Activated CD8-positive, alpha-beta T cell treated with anti-CD3 and anti-CD28 coated beads, Interleukin-2, amount 10 ng/mL, durations not matched to agents 7 days and 5 days (primary cell): ENCODE measurements at places on chromosomes 16 and 17.
A peak's percentile ranks its signal among the peaks of the same experiment; 100 is the strongest.

DNA sequence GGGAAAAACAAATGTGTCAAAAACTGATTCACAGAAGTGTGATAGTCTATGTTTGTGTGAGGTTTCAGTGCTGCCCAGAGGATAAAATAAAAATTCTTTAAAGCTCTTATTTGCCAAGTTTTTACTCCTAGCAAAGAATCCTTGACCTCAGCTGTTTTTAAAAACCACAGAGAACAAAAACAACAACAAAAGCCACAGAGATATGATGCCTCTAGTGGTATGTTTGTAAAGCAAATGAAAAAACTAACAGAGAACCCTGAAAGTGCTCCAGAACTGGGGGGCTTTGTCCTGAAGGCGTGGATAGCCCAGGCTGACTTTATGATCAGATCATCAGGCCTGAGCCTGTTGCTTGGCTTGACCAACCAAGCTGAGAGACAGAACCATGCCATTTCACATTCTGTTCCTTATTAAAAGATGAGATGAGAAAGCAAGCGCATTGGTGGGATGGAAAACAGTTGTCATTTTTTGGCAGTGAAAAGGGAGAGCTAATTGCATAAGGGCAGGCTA, 411.0 kb downstream of the CPPED1 start:
- no peaks in the 10 kb centered on the region for H3K27me3 ChIP-seq
- H3K36me3 ChIP-seq = no peaks in the 10 kb centered on the region
- H3K27ac ChIP-seq = no peak overlapping the region
- no peak for DNase-seq
- no peak overlapping the region for H3K4me3 ChIP-seq

DNA sequence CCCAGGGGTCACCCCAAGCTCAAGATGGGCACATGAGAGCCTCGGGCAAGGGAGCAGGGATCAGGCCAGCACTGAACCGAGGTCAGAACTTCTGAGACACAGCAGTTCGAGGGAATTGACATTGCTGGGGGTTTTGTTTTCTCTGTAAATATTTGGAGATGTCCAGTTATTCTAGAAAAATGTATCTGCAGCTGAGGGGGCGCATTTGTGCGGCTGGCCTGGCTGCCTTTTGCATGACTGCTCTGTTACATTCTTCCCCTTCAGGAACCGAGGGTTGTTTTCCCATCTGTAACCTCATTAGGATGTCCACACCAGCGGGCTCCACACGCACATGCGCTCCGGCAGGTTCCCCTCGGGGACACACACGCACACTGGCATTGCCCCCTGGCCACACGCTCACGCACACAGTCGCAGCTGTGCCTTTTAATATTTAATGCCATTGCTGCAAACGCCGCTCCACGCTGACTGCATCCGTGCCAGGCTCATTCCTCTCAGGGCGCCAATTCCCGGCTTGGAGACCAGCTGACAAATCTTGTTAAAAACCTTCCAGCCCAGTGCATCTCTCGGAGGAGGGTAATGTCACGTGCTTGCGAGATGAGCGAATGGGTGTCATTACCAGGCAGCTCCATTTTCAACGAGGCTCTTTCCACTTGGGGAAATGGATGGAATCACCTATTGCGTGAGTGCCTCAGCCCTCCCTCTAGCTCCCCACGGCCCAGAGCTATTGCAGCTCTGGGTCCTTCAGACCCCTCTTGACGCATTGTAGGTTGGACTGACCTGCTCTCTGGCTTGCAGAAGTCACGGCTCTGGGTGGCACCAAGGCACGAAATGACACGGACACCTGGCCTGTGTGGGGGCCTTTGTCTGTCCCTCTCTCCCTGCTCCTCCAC, 13.1 kb downstream of the CCR7 start:
- no peaks in the 10 kb centered on the region for H3K27me3 ChIP-seq
- peaks cover 78% of the 10 kb centered on the region for H3K36me3 ChIP-seq
- no peak overlapping the region for H3K4me3 ChIP-seq
- H3K27ac ChIP-seq = peak overlapping the region; percentile 93
- peaks cover 100% of the 10 kb centered on the region for H3K4me1 ChIP-seq
- DNase-seq = peak; percentile 24

- H3K27ac ChIP-seq = no peak overlapping the region
- DNase-seq = no peak
- H3K36me3 ChIP-seq = peaks cover 36% of the 10 kb centered on the region
- no peaks in the 10 kb centered on the region for H3K4me1 ChIP-seq
Observed at GRCh38 chr17:62592341-62593099, 35.0 kb upstream of the MRC2 start.

DNA sequence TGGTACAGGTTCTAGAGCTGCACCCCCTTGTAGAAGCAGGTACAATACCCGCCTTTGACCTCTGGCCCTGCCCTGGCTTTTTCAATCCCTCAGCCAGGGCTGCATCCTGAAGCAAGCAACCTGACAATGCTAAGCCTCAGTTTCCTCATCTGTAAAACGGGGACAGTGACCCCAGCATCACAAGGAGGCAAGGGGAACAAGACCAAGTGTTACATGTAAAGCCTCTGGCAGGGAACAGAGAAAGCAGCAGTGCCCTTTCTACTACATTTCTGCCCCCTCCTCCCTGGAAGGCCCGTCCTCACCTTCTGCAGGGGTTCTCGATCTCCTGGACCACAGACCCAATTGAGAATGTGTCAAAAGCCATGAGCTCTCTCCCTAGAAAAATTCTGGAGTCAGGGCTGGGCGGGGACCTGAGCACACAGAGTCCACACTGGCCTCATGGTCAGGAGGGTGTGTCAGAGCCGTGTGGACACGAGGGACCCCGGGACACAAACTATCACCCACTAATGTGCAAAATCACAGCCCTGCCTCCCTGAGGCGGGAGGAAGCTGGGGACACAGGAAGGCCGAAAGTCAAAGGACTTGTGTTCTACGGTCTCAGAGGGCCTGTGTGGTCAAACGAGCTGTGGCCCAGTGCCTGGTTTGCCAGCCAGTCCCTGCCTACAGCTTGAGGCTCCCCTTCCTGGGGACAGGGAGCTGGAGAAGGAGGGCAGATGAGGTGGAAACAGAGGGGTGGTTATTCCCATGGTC, 27.5 kb downstream of the LRRC75A start:
- peaks cover 4% of the 10 kb centered on the region for H3K4me1 ChIP-seq
- no peak for DNase-seq
- H3K27me3 ChIP-seq = no peaks in the 10 kb centered on the region
- no peak overlapping the region for H3K27ac ChIP-seq
- H3K4me3 ChIP-seq = no peak overlapping the region
- no peaks in the 10 kb centered on the region for H3K36me3 ChIP-seq

GRCh38 chr17:80477647-80478478, 1.5 kb upstream of the NPTX1 start:
- H3K4me1 ChIP-seq = peaks cover 18% of the 10 kb centered on the region
- no peak overlapping the region for H3K27ac ChIP-seq
- peak; percentile 62 for DNase-seq
- H3K27me3 ChIP-seq = peaks cover 63% of the 10 kb centered on the region
- peaks cover 3% of the 10 kb centered on the region for H3K36me3 ChIP-seq
- no peak overlapping the region for H3K4me3 ChIP-seq

GRCh38 chr16:49664221-49665215, 191.4 kb downstream of the ZNF423 start:
- no peak overlapping the region for H3K4me3 ChIP-seq
- no peak for DNase-seq
- no peaks in the 10 kb centered on the region for H3K4me1 ChIP-seq
- H3K27ac ChIP-seq = no peak overlapping the region
- H3K36me3 ChIP-seq = no peaks in the 10 kb centered on the region
- H3K27me3 ChIP-seq = no peaks in the 10 kb centered on the region

- no peaks in the 10 kb centered on the region for H3K4me1 ChIP-seq
- H3K27ac ChIP-seq = no peak overlapping the region
- no peaks in the 10 kb centered on the region for H3K27me3 ChIP-seq
- no peak for DNase-seq
Observed at GRCh38 chr16:6898896-6899295, 433.7 kb upstream of the RBFOX1 start.

DNA sequence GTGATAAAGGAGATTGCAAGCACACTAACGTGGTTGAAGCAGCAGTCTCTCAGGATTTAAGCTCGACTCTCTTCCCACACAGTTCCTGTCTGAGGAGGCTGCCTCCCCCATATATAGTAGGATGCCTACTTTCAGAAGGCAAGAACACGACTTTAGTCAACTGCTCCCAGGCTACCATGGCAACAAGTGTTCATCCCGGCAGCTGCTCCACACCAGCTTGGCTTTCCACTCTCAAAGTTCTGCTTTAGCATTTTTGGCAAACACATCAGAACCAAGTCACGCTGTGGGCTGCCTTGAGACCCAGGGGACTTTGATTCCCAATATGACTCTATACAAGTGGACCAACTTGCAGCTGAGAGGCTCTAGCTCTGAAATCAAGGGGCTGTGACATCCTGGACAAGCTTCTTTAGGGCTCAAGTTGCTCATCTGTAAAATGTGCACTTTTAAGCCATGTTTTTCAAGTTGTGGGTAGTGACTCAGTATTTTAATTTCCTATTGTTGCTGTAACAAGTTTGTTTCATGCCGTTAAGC, 16.5 kb downstream of the ZP2 start:
- no peaks in the 10 kb centered on the region for H3K36me3 ChIP-seq
- no peak overlapping the region for H3K27ac ChIP-seq
- H3K27me3 ChIP-seq = peaks cover 23% of the 10 kb centered on the region
- DNase-seq = no peak
- no peak overlapping the region for H3K4me3 ChIP-seq

- no peak overlapping the region for H3K4me3 ChIP-seq
- no peak overlapping the region for H3K27ac ChIP-seq
- H3K36me3 ChIP-seq = peaks cover 67% of the 10 kb centered on the region
- DNase-seq = no peak
Observed at GRCh38 chr16:23668225-23668624, 10.5 kb upstream of the PLK1 start.

- H3K4me3 ChIP-seq = no peak overlapping the region
- H3K4me1 ChIP-seq = peaks cover 46% of the 10 kb centered on the region
- DNase-seq = no peak
- no peaks in the 10 kb centered on the region for H3K36me3 ChIP-seq
- no peak overlapping the region for H3K27ac ChIP-seq
Observed at GRCh38 chr17:40072040-40072734, 9.4 kb downstream of the THRA start.

- no peak overlapping the region for H3K4me3 ChIP-seq
- H3K36me3 ChIP-seq = no peaks in the 10 kb centered on the region
- H3K27ac ChIP-seq = no peak overlapping the region
Observed at GRCh38 chr16:61403386-61403785, 632.9 kb downstream of the CDH8 start.

DNA sequence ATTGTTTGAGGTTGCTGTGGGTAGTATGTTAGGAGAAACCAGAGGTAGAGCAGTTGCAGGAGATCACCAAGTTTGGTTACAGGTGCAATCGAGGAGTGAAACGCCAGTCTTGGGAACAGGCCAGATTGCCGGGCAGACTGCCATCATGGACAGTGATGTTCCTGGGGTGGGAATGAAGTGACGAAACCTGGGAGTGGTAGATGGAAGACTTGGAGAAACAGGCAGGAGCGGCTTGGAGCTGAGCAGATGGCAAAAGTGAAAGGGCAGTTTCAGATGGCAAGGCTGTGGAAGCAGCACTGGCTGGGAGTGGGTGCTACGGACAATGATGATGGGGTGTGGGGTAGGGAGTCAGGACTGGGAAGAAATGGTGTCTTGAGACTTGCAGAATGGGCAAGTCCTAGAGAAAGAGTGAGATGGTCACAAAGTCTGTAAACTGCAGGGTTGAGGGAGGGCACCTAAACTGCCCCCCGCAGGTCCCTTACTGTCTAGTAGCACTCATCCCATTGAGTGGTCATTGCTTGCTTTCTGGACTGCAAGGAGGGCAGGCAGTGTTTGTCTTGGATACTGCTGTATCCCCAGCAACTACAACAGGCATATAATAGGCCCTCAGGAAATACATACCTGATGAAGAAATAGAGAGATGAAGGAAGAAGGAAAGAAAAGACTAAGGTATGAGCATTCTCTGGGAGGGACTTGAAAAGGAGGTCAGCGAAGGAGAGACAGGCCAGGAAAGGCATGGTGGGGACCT, 29.5 kb upstream of the ULK2 start:
- no peaks in the 10 kb centered on the region for H3K4me1 ChIP-seq
- H3K27ac ChIP-seq = no peak overlapping the region
- H3K36me3 ChIP-seq = peaks cover 12% of the 10 kb centered on the region
- no peak for DNase-seq
- no peaks in the 10 kb centered on the region for H3K27me3 ChIP-seq

DNA sequence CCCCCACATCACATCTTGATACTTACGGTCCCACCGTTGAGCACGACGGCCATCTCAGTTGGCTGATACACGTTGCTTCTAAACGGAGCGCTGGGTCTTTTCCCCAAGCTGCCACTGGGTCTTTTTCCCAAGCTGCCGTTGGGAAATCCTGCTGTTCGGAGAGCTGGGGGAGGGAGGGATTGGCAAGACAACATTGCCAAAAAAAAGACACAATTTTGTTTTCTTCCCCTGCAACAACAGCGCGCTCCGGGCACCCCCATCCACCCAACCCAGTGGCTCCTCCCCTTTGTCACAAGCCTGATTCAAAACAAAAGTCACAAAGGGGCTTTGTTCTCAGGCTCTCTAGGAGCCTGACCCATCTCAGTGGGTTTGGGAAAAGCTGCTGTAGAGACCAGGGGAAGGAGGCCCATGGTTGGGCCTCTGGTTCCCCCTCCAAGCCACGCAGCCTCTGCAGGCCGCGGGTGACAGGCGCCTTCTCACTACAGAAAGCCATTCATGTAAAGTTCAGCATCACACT, 22.8 kb downstream of the GPRC5B start:
- H3K27ac ChIP-seq = no peak overlapping the region
- H3K27me3 ChIP-seq = no peaks in the 10 kb centered on the region
- H3K4me3 ChIP-seq = no peak overlapping the region
- DNase-seq = no peak

DNA sequence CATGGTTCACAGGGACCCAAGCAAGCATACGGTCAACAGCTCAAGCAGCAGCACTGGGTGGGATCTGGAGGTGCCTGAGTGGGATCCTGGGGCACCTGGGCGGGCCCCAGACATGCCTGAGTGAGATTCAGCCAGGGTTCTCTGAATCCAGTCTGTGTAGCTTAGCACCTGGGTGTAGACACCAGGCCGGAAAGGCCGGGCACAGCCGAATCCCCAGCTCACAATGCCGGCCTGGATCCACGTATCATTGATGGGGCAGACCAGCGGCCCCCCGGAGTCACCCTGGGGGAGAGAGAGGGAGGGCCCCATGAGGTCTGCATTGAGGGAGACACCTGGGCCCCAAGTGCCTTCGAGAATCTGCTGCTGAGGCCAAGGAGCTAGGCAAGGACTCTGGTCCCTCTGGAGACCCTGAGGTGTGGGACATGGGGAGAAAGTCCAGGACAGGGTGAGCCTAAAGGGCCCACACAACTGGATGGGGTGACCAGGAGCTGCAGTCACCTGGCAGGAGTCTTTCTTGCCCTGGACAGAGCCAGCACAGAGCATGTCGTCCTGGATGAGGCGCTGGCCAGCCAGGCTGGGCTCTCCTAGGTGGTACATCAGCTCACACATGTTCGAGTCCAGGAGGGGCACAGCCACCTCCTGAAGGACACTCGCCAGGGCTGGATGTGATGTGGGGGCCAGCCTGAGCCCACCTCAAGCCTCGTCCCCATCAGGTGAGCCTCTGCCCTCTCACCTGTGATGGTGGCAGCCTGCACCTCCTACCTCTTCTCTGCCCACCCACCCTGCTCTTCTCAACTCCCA, 9.7 kb downstream of the ZG16B start:
- H3K4me3 ChIP-seq = no peak overlapping the region
- DNase-seq = no peak
- H3K4me1 ChIP-seq = peaks cover 39% of the 10 kb centered on the region
- peak overlapping the region; percentile 51 for H3K27ac ChIP-seq
- no peaks in the 10 kb centered on the region for H3K36me3 ChIP-seq
